NCI-H187 treated with DMSO at 0.1 percent for 48 hours (cell line): ENCODE measurements at places on chromosomes 11 and 22.

DNA sequence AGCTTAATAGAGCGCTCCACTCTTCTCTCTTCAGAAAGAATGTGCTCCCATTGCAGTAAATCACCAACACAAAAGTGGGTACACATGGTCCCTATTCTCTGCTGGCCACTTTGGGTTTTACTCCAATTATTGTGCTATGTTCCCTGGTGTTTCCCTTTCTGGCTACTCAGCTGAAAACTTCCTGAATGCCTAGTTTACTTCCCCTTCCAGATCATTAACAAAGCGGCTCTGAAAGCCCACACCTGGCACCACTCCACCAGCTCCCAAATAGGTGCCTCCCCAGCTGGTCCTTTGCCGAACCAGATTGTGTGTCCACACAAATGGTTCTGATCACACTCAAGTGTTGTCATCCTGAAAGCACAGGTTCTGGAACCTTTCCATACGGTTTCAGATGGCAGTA lies 443.7 kb downstream of the NTM start:
- DNase-seq, result no peak

DNA sequence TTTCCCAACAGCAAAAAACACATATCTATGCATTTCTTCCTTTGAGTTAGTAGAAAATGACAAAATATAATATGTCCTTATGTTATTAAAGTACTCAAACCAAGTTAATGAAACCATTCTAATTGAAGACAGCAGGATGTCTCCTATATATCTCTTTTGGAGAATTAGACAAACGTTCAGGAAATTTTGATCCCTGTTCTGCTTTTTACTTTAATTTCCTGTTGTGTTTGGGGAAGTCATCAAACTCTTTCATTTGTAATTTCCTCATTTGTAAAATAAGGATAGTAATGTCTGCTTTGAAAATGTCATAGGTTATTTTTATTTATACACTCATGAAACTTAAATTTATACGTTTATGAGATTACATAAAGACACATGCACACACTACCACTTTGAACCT lies 281.8 kb upstream of the ANO5 start:
- DNase-seq, result no peak

DNA sequence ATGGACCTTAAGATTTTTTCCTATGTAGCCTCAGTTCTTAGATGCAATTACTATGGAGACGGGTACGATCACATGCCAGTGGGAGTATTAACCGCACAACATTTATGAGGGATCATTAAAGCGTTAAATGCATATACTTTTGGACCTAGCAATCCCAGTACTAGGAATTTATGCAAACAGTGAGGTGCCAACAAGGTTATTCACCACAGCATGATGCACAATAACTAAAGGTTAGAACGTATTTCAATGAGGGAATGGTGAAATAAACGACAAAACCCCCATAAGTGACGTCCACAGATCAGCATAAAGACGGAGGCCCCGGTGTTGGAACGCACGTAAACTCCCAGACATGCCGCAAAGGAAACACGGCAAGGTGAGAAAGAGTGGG lies 539 bp downstream of the SIRT3 start:
- no peak for DNase-seq

GRCh38 chr11:130420478-130421198 lies 7.8 kb downstream of the ADAMTS8 start:
- no peak for DNase-seq

DNA sequence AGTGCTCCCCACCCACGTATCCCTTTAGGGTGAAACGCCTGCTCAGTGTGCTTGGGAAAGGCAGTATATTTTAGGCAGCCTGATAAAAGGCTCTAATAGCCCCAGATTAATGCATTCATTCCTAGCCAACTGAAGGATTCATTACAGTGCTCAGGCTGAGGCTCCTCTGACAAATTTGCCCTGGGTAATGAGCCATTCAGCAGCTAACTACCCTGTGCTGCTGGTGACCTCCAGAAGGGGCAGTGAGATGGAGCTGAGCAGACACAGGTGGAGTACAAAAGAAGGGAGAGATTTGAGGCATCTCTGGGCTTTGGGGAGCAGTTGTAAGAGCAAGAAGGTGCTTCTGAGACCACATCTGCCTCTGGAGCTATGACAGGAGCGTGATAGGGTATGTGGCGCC lies 817.0 kb downstream of the NTM start:
- DNase-seq, result no peak

GRCh38 chr11:45475173-45475572 lies 189.0 kb upstream of the SYT13 start:
- no peak for DNase-seq

- no peak for DNase-seq
Measured at GRCh38 chr11:74048993-74049392, 40.1 kb upstream of the UCP3 start.

- no peak for DNase-seq
Measured at GRCh38 chr11:46002189-46002588, 79.7 kb downstream of the LARGE2 start.

DNA sequence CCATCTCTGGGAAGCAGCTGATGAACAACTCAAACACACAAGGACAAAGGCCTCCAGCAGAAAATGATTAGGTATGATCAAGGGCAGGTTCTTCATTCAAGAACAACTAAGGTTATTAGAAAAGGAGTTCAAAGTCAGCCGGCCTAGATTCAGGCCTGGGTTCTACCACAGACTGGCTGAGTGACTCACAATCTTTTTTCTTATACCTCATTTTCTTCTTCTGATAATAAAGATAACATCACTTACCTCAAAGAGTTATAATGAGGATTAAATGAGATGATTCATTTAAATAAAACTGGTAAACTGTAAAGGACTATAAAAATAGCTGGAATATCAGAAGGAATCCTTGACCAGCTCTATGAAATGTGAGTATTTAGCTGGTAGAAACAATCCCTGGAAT lies 49.3 kb upstream of the PPP2R1B start:
- no peak for DNase-seq

GRCh38 chr11:118060081-118060661 lies 16.7 kb upstream of the TMPRSS4 start:
- no peak for DNase-seq

DNA sequence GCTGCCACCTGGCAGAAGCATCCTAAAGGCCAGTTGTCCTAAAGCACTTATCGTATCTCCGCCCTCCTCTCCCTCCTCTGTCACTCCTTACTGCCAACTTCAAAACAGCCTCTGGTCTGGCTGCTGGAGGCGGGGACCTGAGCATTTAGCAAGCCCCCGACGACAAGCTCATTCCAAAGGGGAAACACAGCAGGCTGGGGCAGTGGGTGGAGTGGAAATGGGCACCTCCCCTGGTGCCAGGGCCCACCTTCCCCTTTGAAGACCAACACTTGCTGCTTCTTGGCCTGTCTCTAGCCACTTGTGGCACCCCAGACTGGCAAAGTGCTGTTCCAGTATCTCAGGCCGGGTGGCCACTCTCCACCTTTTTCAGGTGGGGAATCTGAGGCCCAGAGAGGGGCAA lies 3.6 kb downstream of the MAP3K11 start:
- no peak for DNase-seq

DNA sequence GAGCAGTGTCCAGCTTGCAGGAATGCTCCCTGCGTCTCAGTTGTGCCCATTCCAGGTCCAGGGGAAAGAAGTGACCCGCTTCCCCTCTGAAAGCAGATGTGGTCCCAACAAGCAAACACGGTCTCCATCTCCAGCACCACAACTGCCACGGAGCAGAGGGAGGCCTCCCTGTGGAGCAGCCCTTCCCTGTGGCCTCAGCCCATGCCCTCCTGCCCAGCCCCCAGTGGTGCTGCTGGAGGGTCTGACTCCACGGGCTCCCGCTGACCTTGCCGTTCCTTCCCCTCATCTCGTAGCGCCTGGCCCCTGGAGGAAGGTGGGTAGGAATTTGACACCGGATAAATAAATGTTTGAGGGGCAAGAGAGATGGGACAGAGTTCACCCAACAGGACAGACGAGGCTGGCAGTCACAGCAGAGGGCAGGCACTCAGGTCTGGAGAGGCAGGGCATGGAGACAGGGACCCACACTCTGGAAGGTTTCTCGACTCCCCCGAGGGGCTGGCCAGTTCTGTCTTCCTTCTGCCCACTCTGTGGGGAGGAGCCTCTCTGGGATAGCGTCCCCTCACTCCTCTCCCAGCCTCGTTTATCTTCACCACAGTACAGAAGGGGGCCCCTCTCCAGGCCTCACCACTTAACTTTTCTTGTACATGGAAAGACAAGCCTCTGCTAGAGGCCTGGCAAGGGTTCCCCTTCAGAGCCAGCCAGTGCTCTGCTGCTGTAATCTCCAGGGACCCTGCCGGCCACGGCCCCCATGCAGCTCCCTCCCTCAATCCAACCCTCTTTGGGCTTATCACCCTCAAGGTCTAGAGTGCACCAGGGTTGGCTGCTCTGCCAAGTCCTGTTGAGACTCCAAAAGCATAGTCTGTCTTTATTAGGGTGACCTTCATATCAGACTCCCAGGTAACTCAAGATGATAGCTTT lies 7.5 kb upstream of the ST3GAL4 start:
- no peak for DNase-seq

DNA sequence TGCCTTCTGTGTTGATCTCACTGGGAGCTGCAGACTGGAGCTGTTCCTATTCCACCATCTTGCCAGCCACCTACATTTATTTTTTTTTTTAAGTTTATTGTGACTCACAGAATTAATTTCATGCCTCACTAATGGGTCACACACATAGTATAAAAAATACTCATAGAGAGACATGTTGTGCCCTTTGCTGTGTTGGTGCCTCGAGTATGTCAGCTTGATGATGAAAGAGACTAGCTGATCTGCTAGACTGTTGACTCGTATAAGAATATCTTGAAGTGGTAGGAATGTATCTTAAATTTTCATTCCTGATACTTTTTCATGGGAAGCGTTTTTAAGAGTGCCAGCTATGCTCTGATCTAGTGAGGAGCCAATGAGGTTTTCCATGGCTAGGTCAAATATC lies 28.6 kb upstream of the AMPD3 start:
- DNase-seq, result no peak

GRCh38 chr11:81825346-81825745 lies 908.3 kb downstream of the FAM181B start:
- no peak for DNase-seq

DNA sequence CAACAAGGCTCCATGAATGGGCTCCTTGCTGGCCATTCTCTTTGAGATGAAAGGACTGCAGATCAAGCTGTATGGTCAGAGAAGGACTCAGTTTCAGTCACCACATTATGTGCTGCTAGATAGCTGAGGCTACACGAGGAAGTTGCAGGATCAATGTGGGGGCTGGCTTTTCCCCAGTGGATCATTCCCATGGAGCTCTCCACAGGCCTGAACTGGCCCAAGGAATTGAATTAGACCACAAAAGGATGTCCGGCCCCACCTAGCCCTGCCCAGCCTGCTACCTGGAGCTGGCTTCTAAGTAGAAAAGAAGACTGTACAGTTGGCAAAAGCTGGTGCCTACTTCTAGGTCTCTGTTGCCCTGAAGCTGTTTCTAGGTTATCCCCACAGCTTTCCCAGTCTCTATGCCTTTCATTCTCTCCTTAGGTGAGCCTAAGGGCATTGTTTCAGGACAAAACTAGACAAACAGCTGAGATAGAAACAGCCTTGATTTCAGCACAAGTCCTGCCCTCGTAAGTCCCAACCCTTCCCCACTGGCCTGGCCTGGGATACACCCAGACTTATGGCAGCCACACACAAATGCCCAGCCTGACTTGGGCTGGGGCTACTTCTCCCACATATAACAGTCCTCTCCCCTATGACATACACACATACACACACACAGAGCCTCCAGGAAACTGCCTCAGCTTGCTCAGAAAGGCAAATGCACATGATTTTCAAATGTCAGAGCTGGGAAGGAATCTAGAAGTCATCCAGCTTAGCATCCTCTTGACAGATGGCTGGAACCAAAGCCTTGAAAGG lies 129.1 kb upstream of the NCAM1 start:
- DNase-seq, result no peak

- no peak for DNase-seq
Measured at GRCh38 chr11:110711448-110711775, 825 bp downstream of the ARHGAP20 start.

DNA sequence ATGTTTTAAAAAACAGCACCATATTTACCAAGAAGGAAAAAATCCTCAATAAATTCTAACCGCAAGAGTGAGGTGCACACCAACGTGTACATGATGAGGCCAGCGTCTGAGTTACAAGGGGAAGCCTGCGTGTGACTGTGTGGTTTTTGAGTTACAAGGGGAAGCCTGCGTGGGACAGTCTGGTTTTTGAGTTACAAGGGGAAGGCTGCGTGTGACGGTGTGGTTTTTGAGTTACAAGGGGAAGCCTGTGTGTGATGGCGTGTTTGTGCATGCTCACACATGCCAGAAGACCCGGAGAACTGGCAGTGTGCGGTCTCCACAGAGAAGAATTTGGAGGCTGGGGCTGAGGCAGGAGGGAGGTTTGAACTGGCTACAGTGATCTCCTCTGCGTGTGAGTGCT lies 1376.4 kb downstream of the TBC1D22A start:
- no peak for DNase-seq

- DNase-seq, result no peak
Measured at GRCh38 chr22:40894417-40894816, 32.5 kb upstream of the DNAJB7 start.

DNA sequence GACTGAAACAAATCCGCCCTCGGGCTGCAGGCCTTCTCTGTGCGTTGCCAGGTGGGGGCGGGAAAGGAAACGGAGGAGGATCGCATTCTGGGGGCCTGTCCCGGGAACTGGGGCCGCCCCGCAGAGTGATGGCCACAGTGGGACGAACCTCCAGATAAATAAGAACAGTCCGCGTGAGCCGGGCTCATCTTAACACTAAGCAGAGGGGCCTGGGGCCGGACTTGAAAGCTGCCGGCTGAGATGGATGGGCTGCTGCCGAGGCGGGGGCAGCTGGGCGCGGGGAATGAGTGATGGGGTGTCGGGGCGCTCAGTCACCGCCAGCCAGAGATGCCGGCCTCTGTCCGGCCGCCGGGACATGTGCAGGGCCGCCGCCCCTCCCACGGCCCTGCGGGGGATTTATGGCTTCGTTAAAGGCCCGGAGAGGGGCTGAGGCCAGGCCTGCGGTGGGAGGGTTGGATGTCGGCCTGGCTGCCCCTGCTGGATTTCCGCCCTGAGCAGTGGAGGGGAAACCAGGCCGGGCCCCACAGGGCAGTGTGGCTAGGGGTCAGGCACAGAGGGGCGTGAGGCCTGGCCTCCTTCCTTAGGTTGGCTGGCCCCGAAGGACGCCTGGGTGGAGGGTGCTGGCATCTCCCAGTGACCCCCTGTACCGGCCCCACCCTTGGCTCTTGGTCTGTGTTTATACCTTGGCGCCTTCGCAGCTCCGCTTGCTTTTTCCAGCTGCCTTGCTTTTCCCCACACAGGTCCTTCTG lies 45.3 kb upstream of the CD82 start:
- DNase-seq, result no peak
